ENCODE measurements at places on chromosomes 13 and 19. TPM values are rescaled to one million over a fixed set of nuclear protein-coding genes. Genes with fewer than 3 reads are reported as not detected.

Gene ZFR2
- 0.82 TPM for total RNA-seq

DNA sequence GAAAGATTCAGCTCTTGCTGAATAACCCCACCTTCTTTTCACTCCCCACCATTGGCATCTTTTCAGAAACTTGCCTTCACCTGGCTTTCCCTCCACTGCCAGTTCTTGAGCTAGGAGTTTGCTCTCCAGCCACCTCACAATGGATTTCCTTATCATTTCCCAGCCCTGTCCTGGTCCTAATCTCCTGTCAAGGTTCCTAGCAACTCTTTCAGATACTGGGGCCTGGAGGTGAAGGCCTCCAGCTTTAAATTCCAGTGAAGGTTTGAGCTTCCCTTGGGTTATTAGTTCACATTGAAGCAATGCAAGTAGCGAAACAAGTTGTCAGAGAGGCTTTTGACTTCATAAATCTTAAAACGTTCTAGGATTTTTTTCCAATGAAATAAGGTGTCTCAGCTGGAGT lies 320.8 kb upstream of the MAB21L1 start:
- no peaks in the 10 kb centered on the region for H3K27me3 ChIP-seq
- DNase-seq = no peak
- no peaks in the 10 kb centered on the region for H3K4me1 ChIP-seq
- H3K4me3 ChIP-seq = no peak overlapping the region
- H3K36me3 ChIP-seq = no peaks in the 10 kb centered on the region
- no peak overlapping the region for H3K27ac ChIP-seq

DNA sequence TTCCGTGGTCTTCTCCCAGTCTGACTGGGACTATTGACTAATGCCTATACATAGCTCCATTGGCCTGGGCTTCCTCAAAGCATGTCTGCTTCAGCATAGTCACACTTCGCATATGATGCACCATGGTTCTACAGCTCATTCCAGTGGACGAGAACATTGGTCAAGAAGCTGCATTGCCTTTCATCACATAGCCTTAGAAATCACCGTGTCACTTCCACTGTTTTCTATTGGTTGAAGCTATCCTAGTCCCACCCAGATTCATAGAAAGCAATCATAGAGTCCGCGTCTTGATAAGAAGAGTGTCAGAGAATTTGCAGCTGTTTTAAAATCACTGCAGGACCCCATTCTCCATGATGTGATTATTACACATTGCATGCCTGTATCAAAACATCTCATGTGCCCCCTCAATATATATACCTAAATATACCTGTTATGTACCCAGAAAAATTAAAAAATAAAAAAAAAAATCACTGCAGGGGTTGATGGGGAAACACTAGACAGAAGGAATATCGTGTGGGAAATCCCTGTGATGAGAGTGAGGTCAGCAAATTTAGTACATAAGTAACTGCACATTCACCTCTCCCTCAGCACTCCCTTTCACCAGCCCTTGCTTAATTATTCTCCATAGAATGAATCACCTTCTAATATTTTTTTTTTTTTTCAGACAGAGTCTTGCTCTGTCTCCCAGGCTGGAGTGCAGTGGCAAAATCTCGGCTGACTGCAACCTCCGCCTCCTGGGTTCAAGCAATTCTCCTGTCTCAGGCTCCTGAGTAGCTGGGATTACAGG lies 2.2 kb upstream of the ARHGAP33 start:
- peaks cover 1% of the 10 kb centered on the region for H3K36me3 ChIP-seq
- peaks cover 21% of the 10 kb centered on the region for H3K4me1 ChIP-seq
- no peak overlapping the region for H3K4me3 ChIP-seq
- H3K27me3 ChIP-seq = no peaks in the 10 kb centered on the region
- H3K27ac ChIP-seq = no peak overlapping the region
- DNase-seq = no peak

DNA sequence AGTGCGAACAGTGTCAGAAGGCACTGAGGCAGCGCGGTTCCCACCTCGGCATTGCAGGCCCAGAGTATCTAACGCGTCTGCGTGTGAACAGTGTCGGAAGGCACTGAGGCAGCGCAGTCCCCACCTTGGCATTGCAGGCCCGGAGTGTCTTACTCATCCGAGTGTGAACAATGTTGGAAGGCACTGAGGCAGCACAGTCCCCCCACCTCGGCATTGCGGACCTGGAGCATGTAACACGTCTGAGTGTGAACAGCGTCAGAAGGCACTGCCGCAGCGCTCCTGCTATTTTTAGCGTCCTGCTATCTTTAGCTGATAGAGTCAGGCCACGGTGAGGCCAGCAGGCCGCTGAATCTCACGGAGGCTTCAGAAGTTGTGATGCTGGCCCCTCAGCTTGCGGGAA lies 39.6 kb downstream of the ATP11A start:
- peaks cover 33% of the 10 kb centered on the region for H3K4me1 ChIP-seq
- no peak overlapping the region for H3K27ac ChIP-seq
- peaks cover 4% of the 10 kb centered on the region for H3K36me3 ChIP-seq
- no peak overlapping the region for H3K4me3 ChIP-seq
- no peaks in the 10 kb centered on the region for H3K27me3 ChIP-seq

GRCh38 chr13:22082437-22083100 lies 411.7 kb downstream of the FGF9 start:
- H3K27me3 ChIP-seq = no peaks in the 10 kb centered on the region
- no peaks in the 10 kb centered on the region for H3K36me3 ChIP-seq
- peaks cover 14% of the 10 kb centered on the region for H3K4me1 ChIP-seq
- DNase-seq = no peak

- no peak overlapping the region for H3K27ac ChIP-seq
- no peak overlapping the region for H3K4me3 ChIP-seq
- no peaks in the 10 kb centered on the region for H3K36me3 ChIP-seq
- H3K27me3 ChIP-seq = no peaks in the 10 kb centered on the region
- H3K4me1 ChIP-seq = no peaks in the 10 kb centered on the region
- no peak for DNase-seq
These were observed 77.1 kb downstream of the NALCN start for GRCh38 chr13:101339202-101339601.

- H3K36me3 ChIP-seq = peaks cover 13% of the 10 kb centered on the region
- peak overlapping the region; percentile 74 for H3K4me3 ChIP-seq
- no peaks in the 10 kb centered on the region for H3K27me3 ChIP-seq
- H3K4me1 ChIP-seq = peaks cover 41% of the 10 kb centered on the region
- peak; percentile 23 for DNase-seq
- peak overlapping the region; percentile 40 for H3K27ac ChIP-seq
These were observed 1.1 kb upstream of the ACP5 start for GRCh38 chr19:11578258-11579142.

All from CD4-positive, alpha-beta T cell (primary cell).